ENCODE measurements at places on chromosomes 12 and 14.
A peak's percentile ranks its signal among the peaks of the same experiment; 100 is the strongest.

GRCh38 chr14:95043732-95044462, 113.4 kb downstream of the DICER1 start:
- no peak for DNase-seq

GRCh38 chr14:65482757-65483438, 70.4 kb downstream of the FUT8 start:
- DNase-seq: no peak

GRCh38 chr14:50944647-50945413, 547 bp upstream of the PYGL start:
- no peak for DNase-seq

GRCh38 chr12:16307856-16308475, 30.5 kb upstream of the SLC15A5 start:
- DNase-seq: no peak

- no peak for DNase-seq
Measured at GRCh38 chr12:122503147-122503751, 2.5 kb upstream of the ZCCHC8 start.

- DNase-seq: no peak
Measured at GRCh38 chr14:21026274-21026987, 1.6 kb upstream of the NDRG2 start.

GRCh38 chr14:20295067-20295466, 10.7 kb downstream of the TTC5 start:
- peak; percentile 15 for DNase-seq

DNA sequence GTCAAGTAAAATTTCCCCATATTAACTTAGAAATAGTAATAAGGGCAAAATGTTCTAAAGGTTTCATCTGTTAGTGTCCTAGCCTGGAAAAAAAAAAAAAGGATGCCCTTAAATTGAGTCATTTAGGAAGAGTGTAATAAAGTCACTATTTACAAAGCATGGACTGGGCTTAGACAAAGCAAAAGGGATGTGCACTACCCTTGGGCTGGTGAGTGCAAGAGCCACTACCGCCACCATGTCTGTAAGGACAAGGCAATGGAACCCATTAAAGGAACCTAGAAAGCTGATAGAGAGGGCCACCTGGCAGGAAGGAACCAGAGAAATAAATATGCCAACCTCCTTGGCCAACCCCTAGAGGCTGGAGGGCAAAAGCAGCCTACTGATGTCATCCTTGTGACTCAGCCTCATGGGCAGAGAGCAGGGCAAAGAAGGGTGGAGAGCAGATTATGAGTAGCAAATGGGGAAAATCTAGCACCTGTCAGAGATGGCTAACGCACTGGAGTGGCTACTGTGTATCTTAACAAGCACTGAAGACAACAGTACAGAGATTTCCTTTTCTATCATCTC, 59.5 kb upstream of the FUT8 start:
- peak; percentile 68 for DNase-seq

DNA sequence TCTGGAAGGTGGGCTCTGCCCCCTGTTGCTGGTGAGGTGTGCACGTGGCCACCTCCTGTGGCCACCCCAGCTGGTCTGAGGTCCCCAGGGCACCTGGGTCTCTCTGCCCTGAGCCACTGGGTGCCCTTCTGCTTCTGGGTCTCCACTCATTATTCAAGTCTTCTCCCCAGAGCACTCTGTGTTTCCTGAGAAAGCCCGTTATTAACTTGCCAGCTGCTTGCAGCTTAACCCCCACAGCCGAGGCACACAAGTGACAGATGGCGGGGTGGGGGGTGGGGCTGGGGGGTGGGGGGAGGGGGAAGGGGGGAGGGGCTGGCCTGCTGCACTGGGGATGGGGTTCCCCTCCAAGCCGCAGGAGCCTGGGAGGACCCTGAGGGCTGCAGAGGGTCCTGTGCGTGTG, 40.5 kb downstream of the FBRSL1 start:
- DNase-seq: no peak

- peak; percentile 54 for DNase-seq
Measured at GRCh38 chr14:20631880-20632389, 9.6 kb downstream of the OR6S1 start.

GRCh38 chr14:20489093-20489994, 16.0 kb upstream of the RNASE10 start:
- DNase-seq: no peak

DNA sequence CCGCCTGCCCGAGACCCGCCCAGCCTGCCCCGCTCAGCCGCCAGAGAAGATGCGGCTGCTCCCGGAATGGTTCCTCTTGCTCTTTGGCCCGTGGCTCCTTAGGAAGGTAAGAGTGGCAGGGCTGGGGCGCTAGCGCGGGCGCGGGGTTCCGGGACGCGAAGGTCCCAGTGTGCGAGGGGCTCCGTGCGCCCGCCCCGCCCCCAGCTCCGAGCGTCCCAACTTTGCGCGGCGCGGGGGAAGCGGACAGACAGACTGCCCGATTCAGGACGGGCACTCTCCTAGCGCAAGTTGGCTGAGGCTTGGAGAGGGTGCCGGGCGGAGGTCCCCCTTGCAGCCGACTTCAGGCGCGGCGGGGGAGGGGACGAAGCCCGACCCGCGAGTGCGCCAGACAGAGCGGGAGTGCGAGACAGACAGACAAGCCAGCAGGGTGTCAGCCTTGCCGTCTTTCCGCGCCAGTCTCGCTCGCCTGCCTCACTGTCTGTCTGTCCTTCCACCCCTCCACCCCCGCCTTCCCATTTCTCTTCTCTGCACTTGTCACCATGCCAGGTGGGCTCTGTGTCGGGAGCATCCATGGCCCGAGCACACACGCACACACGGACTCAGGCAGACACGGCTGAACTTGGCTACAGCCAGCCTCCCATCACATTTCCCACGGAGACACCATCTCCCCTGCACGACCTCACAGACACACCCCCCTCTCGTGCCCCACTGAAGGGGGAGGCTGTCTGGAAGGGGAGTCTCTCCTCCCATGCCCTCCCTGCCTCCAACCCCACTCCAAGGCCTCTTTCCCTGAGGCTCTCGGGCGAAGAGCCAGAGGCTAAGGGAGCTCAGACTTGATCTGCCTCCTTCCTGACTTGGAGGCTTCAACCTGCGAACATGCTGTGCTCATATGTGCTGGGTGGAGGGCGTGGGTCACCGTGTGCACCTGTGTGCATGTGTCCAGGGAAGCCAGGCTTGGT, 606 bp downstream of the NXPH4 start:
- peak; percentile 57 for DNase-seq

GRCh38 chr14:74083161-74083560, 1.1 kb downstream of the ALDH6A1 start:
- DNase-seq: no peak

GRCh38 chr12:49821373-49822287, 6.6 kb downstream of the NCKAP5L start:
- DNase-seq: no peak

- DNase-seq: no peak
Measured at GRCh38 chr14:77340389-77340788, 19.6 kb downstream of the GSTZ1 start.

DNA sequence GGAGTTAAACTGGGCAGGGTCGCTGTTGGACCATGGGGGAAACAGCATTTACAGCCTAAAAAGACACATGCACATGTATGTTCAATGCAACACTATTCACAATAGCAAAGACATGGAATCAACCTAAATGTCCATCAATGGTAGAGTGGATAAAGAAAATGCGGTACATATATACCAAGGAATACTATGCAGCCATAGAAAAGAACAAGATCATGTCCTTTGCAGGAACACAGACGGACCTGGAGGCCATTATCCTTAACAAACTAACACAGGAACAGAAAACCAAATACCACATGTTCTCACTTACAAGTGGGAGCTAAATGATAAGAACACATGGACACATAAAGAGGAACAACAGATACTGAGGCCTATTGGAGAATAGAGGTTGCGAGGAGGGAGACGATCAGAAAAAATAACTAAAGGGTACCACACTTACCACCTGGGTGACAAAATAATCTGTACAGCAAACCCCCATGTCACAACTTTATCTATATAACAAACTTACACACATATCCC, 25.0 kb upstream of the SRP54 start:
- no peak for DNase-seq

GRCh38 chr12:27517961-27518665, 5.9 kb upstream of the PPFIBP1 start:
- DNase-seq: no peak

GRCh38 chr14:55152052-55152753, 23.2 kb downstream of the LGALS3 start:
- no peak for DNase-seq

Data from NAMALWA (cell line).